ENCODE measurements at places on chromosomes 12 and 14.

- DNase-seq = no peak
These were observed 155.5 kb downstream of the PTCSC3 start for GRCh38 chr14:36021030-36021422.

- no peak for DNase-seq
These were observed 151.0 kb upstream of the ARHGAP5 start for GRCh38 chr14:31926123-31926522.

GRCh38 chr14:31208546-31209424 is 1.2 kb upstream of the HECTD1 start:
- DNase-seq = no peak

GRCh38 chr14:71324767-71325272 is 417.6 kb downstream of the PCNX1 start:
- peak; percentile 8 for DNase-seq

DNA sequence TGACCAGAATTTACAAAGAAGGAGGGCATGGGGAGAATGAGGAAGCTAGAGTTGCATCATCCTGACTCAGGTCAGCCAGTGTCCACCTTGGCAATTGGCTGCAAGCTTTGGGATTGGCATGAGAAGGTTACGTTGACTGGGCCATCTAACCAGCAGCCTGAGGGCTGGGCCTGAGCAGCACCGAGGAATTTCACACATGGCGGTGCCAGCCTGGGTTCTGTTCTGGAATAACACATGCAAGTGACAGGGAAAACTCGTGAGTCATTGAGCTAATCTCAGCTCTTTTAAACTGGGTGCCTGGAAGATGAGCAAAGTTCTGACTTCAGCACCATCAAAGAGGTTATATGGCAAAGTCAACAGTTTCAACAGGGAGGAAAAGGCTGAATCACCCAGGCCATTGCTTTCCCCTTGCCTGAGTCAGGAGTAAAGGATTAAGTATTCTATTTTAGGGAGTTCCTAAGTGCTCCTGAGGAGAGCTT is 543.2 kb upstream of the TBX3 start:
- no peak for DNase-seq

DNA sequence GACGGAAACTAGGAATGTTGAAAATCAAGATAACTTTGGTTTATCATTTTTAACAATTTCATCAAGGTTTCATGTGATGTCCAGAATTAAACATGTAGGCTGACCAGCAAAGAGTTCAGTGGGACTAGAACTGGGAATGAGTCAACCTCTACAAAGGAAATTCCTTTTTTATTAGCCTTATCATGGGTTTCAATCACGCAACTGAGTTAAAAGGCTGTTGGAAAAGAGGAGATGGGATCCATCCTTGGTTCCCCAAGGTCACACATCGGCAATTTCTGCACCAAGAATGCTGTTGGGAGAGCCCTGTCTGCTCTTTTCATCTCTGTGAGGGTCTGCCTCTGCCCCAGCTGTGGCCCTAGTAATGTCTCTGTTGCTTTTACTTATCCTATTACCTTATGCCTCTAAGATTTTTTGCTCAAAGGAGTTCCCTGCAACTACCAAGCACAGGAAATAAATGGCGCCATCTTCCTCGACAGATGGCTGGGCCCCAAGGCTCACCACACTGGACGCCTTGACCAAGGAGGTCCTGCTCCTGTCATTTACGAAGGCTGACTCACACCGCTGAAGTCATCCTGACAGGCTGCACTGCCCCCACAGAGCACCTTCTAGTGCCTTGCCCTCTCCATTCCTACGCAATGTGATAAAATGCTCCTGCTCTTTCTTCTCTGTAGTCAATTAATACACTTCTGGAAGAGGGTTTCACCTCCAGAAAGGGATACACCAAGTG is 367.4 kb downstream of the GXYLT1 start:
- no peak for DNase-seq

DNA sequence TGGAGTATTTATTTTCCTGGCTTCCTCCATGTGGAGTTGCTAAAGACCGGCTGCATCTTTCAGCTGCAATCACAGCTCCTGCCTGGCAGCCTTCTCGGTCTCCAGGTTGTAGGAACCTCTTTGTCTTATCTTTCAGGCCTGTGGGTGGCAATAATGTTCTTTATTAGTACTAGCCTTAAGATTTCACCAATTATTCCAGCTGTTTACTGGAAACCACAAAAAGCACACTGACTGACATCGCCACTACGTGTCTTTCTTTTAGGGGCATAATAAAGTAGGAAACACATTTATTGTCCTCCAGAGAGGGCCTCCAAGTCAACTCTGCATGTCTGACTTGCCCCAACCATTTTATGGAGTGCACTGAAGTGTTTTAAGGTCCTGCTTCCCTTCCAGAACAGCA is 1116.5 kb upstream of the TMEM132C start:
- DNase-seq = no peak

GRCh38 chr14:32494609-32495434 is 165.7 kb downstream of the AKAP6 start:
- DNase-seq = no peak

DNA sequence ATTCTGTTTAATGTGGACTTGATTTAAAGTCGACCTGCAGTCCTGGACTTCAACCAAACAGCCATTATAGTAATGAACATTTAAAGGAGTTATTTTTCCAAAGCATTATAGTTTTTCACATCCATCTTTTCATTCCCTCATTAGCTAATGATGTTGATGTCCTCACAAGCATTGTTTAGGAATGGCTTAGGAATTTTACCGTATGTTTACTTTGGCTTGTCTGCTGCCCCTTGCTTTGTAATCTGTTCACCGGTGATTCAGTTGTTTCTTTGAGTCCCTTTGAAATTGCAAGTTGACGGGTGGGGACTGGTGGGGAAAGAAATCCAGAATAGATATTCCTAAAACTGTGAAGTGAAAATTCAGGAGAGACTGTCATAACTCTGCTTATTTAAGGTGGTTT is 25.4 kb downstream of the PRKCH start:
- no peak for DNase-seq

GRCh38 chr14:75025876-75026275 is 23.2 kb downstream of the EIF2B2 start:
- DNase-seq = no peak
